Stimulated activated CD8-positive, alpha-beta memory T cell treated with anti-CD3 and anti-CD28 coated beads, Interleukin-4, amount 100 ng/mL, for 1 hour (primary cell): ENCODE measurements at places on chromosomes 5 and 9.

- no peak for DNase-seq
These were observed 38.2 kb downstream of the COL5A1 start for GRCh38 chr9:134679616-134680392.

GRCh38 chr9:99419070-99419469, 197.0 kb downstream of the SEC61B start:
- DNase-seq: no peak

- DNase-seq: no peak
These were observed 60.8 kb downstream of the GCNT4 start for GRCh38 chr5:74991522-74991921.

GRCh38 chr5:74679966-74680365, 5.1 kb upstream of the HEXB start:
- no peak for DNase-seq

GRCh38 chr9:105658351-105658750, 3.9 kb upstream of the TAL2 start:
- DNase-seq: no peak

GRCh38 chr5:114237766-114238165, 124.1 kb upstream of the KCNN2 start:
- no peak for DNase-seq

DNA sequence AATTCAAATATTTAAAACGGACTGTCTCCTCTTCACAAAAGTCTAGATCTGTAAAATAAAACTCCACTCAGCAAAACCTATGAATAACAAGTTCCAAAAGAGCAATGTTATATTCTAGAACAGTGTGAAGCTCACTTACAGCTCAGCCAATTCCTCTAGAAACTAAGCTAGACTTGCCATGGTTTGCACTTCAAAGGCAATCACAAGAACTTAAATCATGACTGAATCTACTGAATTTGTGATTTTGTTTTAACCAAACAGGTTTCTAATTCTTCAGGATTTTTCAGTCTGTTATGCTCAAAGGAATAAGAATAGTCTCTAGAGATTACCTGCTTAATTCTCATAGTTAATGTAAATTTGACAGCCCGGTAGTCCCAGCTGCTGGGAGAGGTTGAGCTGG, 1.4 kb upstream of the PKD2L2 start:
- DNase-seq: no peak

- DNase-seq: no peak
These were observed 310.4 kb downstream of the ACTL7B start for GRCh38 chr9:108545436-108545835.

DNA sequence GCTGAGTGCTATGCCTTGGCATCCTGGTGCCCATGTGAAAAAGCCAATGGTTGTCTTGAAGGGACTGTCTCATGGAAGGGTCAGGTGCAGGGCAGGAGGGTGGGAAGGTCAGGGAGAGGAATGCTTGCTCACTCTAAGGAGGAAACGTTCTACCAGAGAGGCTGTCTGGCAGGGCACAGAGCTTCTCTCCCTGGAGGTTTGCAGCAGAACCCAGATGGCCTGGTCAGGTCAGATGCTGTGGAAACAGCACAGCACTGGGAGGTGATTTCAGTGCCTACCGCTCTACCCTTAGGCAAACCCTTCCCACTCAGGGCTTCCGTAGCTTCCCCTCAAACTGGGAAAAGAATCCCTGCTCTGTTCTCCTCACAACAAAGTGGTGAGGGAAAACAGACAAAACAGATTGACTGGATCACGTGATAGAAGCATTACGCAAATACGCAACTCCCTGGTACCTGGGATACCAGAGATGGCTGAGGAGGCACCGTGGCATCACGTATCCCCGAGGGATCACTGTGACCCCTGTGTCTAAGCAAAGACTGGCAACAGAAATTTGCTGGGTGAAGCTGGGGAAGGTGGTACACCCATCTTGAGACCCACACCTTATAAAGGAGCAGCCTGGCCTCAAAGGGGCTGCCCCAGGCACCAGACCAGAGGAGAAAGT, 3.9 kb upstream of the MGAT1 start:
- no peak for DNase-seq
